ENCODE measurements at places on chromosomes 1 and 21.

- peak; percentile 48 for DNase-seq
These were observed 83.4 kb upstream of the KCNE2 start for GRCh38 chr21:34280389-34280795.

- DNase-seq = peak; percentile 58
These were observed 36.1 kb downstream of the PEX14 start for GRCh38 chr1:10510520-10511493.

DNA sequence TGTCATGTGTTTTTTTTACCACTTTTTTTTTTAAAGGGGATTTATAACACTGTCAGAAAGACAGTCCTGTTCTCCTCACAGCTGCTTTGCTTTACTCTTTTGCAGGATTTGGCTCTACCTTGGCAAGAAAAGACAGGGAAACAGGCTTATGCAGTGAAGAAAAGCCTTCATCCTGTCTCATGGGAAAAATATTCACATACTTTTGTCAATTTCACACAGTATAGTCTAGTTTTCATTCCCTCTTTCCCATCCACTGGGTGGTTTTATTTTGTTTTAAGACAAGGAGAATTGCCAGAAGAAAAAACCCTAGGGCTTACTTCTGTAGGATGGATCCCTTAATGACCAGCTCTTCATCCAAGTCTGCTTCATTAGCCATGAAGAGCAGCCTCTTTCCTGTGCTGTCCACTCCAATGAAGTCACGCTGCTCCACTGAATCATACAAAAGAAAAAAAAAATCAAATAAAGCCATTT, 60.0 kb downstream of the EIF2B3 start:
- DNase-seq = no peak

GRCh38 chr21:46585191-46585953, 19.5 kb downstream of the S100B start:
- peak; percentile 59 for DNase-seq

- no peak for DNase-seq
These were observed 20.3 kb downstream of the CDCP2 start for GRCh38 chr1:54132495-54132894.

DNA sequence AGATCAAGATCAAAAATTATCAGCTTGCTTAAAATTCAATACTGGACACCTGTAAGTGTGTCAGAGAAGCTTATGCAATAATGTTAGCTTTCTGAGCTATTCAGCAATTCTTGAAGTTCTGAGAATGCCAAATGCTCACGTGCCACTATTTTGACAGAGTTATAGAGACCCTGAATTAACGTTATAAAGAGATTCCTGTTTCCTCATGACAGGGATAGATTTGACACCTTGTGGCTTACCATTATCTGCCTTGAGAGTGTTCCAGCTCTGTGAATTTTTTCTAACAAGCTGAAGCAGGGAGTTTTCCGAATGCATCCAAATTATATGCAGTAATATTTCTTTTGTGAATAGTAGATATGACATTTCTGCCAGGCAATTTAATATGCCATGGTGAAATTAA, 781.6 kb downstream of the ADGRL2 start:
- DNase-seq = no peak

DNA sequence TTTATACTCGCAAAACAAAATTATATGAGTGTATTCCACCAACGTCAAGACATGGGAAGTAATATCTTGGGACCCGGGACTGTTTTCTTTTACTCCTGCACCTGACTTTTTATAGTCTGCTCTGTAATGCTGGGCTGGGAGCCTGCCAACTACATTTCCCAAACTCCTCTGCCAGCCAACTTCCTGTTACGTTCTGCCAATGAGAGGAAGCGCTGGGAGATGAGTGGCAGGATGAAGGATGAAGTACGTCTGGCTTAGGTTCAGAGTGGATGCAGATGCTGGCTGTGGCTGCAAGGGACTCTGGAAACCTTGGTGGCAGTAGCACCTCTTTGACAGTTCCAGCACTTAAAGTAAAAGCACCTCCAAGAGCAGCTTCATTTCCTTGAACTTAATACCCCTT, 59.6 kb downstream of the USP24 start:
- no peak for DNase-seq

DNA sequence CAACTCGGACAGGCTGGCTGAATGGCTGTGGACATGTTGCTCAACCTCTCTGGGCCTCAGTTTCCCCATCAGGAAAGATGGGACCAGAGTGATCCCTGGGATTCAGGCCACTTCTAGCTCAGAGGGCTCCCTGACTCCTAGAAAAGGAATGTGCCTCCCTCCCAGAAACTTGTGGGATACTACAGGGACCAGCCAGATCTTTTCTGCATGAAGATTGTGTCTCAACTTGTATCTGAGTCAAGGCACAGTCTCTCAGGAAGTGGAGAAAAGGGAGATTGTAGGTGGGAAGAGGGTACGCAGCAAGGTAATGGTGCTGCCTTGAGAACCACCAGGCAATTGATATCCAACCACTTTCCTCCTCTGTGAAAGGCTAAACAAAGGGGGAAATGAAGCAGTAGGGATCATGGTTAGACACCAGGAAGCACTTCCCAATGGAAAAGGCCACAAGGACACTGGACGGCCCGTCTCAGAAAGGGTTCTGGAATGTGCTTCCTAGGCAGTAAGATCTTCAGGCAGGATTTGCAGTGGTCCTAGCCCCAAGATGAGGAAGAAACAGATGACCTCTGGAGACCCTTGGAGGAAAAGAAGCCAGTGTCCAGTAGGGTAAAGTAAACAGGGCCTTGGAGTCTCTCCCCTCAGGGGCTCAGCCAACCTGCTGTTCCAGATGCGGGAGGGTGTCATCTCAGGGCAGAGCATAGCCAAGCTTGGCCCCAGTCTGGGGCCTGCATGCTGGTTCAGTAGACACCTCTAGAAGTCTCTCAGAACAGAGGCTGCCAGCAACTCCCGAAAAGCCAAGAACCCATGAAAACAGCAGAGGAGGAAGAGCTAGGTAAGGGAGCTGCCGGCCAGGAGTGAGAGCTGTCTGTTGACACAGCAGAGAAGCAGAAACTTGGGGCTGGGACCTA, 16.8 kb downstream of the IFFO2 start:
- no peak for DNase-seq

GRCh38 chr1:82486969-82487368, 686.2 kb downstream of the ADGRL2 start:
- DNase-seq = no peak

DNA sequence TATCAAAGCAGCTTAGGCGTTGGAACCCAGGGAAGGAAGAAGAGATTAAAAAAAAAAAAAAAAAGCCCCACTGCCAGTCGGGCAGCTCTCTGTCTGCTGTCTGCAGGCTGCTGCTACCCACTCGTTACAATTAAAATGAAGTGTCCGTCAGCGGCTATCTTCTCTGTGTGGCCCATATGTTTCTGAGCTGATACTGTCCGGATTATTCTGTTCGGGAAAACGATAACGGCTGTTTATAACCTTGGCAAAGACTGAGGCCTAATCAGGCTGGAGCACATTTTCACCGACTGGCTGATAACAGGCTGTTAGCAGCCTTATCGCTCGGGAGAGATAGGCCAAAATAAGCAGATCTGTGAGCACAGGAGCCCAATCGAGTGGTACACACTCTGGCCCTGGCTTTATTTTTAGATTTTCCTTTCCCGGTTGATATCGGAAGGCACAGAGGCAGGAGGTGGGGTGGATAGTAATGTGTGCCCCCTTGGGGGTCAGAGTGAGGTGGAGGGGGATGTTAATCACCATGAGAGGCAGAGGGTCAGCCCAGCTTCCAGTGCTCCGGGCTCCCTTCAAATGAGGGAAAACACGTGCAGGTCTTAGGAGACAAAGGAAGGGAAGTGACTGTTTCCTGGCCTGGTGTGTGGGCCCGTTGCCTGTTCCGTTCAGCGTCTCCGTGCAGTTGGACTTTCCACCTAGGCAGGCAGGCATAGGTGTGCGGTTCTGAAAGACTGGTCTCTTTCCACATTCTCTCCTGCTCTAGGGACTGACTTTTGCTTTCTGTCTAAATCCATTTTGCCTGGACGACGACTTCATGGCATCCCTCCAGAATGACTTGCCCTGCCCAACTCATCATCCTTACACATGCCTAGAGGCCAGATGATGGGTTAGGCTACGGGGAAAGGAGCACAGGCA, 153.4 kb downstream of the PBX1 start:
- DNase-seq = no peak

DNA sequence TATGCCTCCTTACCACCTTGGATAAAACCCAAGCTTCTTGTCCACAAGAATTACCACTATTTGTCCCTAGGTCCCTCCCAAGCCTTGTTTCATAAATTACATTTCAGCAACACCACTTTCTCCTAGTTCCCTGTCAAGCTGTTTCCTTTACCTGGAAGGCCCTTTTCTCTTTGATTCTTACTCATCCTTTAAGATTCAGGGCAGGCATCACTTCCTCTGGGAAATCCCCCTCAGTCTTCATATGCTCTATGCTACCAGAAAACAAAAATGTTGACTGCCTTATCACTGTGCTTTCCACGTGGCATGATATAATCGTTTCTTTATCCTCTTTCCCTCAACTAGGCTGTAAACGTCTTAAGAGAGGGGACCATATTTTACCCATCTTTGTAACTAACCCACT, 102.7 kb downstream of the LYST start:
- DNase-seq = no peak

DNA sequence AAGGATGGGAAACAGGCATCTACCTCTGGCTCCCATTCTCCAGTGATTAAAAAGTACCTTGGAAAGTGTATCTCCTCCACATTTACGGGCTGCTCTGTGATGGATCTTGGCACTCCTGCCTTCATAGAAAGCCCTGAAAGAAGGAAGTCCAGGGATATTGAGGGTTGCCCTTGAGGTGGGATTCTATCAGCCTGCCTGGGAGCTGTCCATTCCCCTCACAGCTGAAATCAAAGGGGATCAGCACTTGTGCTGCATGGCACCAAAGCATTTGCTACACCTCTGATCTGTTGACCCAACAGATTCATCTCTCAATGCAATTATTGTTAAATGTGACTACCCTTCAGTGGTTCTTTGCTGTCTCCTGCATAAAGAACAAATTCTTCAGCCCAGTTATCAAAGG, 442.0 kb upstream of the RUNX1 start:
- DNase-seq = no peak

GRCh38 chr21:42684109-42684916, 30.9 kb downstream of the PDE9A start:
- DNase-seq = no peak

DNA sequence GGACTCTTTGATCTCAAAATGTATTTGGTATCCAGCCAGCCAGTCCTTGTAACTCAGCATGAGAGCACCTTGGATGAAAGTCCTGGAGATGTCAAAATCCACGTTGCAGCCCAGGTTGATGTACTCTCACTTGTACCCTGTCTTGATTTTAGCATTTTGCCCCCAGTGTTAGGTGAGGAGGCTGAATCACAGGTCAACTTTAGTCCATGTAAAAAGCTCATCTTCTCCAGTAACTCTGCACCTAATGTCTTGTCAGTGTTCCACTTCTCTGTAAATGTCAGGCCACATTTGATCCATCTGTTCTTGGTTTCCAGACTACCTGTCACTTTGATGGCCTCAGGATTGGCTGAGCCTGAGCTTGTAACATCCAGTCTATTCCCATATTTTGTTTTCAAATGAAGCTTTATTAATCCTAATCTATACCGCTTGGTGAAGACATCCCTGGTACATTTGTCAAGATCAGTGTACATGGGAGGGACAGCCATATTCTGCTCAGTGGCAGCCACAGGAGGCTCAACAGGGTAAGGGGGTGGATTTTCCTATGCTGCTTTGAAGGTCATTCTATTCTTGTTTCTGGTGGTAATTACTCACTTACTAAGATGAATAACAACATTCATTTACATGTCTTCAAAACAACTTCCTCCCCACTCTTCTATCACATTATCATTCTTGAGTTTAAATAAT, 24.1 kb upstream of the FCRL3 start:
- DNase-seq = no peak

DNA sequence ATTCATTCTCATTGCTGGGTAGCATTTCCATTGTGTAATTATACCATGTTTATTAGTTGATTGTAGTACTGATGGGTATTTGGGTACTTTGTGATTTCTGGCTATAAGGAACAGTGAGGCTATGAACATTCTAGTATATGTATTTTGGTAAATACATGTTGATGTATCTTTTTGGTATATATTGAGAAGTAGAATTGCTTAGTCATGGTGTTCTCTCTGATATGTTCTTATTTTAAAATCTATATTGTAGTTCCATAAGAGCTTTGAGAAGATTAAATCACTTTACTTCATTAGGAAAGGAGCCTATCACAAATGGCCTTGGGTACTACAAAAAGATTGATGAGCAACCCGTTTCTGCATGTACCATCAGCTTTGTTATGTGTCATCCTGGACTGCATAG, 13.4 kb downstream of the MIXL1 start:
- DNase-seq = no peak

- DNase-seq = no peak
These were observed 30.5 kb downstream of the TNNT2 start for GRCh38 chr1:201346987-201347386.

- DNase-seq = no peak
These were observed 1171.4 kb upstream of the ADGRL2 start for GRCh38 chr1:80629304-80629837.

DNA sequence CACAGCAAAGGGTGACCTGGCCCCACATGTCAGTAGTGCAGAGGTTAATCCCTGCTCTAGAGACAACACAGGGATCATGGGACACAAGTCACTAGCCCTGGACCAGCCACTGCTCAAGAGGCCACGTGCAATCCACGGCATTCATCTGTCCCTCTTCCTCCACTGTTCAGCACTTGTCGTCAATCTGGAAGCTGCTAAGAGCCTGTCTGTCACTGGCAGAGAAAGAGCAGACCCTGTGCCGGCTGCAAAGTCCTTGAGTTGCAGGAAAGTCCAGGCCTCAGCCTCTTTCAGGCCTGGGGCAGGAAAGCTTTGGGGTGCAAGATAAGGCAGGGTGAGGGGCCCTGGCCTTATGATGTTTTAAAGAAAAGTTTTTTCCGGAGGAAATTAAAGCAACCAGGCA, 16.7 kb downstream of the CELA2B start:
- DNase-seq = no peak

DNA sequence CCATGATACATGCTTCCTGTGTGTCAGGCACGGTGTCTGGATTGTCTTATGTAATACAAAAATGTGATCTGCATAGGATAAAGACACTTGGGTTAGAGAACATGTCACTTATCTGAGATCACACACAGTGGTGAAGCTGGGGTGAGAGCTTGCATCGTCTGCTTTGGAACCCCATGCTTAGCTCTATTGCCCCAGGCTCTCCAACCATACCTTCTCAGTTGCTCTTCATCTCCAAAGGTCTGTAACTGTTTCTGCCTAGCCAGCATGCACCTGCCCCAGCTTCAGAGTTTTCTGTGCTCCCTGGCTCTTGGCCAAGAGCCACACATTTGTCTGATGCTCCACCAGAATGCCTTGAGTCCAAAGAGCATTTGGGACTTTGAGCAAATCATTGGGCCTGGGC, 93.9 kb upstream of the COG2 start:
- peak; percentile 52 for DNase-seq

DNA sequence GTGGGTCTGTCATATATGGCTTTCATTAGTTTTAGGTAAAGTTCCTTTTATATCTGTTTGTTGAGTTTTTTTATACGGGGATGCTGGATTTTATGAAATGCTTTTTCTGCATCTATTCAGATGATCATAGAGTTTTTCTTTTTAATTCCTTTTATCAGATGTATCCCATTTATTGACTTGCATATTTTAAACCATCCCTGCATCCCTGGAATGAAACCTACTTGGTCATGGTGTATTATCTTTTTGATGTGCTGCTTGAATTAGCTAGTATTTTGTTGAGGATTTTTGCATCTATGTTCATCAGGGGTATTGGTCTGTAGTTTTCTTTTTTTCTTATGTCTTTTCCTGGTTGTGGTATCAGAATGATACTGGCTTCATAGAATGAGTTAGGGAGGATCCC, 118.0 kb downstream of the NME7 start:
- DNase-seq = no peak

GRCh38 chr1:208042868-208043267, 131.9 kb upstream of the CD34 start:
- no peak for DNase-seq

GRCh38 chr1:194809665-194810064, 1623.3 kb upstream of the B3GALT2 start:
- DNase-seq = peak; percentile 55
